ENCODE measurements at places on chromosomes 3 and 15.

DNA sequence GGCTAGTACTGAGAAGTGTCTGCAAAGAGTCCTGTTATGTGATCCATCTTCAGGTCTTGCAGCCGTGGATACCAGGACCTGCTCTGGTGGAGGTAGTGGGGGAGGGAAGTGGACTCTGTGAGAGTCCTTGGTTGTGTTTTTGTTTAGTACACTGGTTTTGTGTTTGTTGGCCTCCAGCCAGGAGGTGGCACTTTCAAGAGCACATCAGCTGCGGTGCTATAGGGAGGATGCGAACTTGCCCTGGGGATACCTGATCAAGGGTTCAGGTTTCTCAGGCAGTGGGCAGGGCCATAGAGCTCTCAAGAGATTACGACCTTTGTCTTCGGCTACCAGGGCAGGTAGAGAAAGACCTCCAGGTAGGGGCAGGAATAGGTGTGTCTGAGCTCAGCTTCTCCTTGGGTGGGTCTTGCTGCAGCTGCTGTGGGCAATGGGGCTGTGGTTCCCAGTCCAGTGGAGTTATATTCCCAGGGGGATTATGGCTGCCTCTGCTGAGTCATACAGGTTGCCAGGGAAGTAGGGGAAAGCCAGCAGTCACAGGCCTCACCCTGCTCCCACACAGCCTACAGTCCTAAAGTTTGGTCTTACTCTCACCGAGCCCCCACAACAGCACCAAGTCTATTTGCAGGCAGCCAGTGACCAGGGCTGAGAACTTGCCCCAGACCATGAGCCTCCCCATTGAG is 132.8 kb upstream of the NPHP3 start:
- no peak for DNase-seq

DNA sequence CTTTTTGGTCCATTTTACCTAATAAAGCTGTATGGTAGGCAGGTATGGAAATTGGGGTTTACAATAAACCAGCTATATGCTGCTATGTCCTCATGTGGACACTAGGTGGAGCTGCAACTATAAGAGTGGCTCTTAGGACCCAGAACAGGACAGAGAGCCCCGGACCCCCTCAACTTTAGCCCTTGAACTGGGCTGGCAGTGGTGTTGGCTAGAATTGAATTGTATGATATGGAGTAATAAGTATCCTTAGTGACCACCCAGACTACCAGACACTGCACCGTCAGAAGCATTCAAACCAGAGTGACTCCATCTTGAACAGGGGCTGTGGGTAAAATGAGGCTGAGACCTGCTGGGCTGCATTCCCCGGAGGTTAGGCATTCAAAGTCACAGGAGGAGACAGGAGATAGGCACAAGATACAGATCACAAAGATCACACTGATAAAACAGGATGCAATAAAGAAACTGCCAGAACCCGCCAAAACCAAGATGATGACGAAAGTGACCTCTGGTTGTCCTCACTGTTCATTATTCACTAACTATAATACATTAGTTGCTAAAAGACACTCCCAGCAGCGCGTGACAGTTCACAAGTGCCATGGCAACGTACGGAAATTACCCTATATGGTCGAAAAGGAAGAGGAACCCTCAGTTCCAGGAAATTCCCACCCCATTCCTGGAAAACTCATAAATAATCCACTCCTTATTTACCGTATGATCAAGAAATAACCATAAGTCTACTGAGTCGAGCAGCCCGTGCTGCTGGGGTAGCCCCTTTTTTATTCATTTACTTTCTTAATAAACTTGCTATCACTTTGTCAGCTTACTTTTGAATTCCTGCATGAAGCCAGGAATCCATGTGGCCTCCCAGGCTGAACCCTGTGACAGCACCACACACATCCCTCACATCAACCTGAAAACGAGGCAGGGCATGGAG is 68.7 kb upstream of the BLM start:
- DNase-seq = peak; percentile 20

- no peak for DNase-seq
These were observed 18.6 kb downstream of the ZDHHC19 start for GRCh38 chr3:196192524-196193051.

GRCh38 chr15:29890336-29891095 is 68.2 kb upstream of the TJP1 start:
- no peak for DNase-seq

GRCh38 chr3:124258057-124258500 is 266.2 kb upstream of the ROPN1 start:
- DNase-seq = no peak

- no peak for DNase-seq
These were observed 728.3 kb upstream of the SGO1 start for GRCh38 chr3:20914310-20914709.

GRCh38 chr15:36177590-36178302 is 401.7 kb upstream of the CDIN1 start:
- no peak for DNase-seq

- DNase-seq = no peak
These were observed 122.8 kb upstream of the ABHD17C start for GRCh38 chr15:80572337-80572736.

DNA sequence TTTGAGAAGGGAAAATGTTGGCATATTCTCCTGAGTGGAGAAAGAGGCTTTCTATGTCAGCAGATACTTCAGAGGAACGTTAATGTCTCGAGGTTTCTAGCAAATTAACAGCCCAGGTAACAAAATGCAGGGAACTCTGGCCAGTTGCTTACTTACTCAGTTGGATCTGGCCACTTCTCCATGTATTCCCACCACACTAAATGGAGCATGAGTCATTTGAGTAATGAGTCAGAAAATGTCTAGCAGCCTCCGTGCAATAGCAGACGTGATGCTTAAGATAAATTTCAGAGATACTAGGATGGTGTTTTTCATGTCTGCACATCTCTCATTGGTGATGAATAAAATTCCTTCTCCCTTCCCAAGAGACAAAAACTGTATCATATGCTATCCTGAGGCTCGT is 671.5 kb downstream of the FHIT start:
- no peak for DNase-seq

DNA sequence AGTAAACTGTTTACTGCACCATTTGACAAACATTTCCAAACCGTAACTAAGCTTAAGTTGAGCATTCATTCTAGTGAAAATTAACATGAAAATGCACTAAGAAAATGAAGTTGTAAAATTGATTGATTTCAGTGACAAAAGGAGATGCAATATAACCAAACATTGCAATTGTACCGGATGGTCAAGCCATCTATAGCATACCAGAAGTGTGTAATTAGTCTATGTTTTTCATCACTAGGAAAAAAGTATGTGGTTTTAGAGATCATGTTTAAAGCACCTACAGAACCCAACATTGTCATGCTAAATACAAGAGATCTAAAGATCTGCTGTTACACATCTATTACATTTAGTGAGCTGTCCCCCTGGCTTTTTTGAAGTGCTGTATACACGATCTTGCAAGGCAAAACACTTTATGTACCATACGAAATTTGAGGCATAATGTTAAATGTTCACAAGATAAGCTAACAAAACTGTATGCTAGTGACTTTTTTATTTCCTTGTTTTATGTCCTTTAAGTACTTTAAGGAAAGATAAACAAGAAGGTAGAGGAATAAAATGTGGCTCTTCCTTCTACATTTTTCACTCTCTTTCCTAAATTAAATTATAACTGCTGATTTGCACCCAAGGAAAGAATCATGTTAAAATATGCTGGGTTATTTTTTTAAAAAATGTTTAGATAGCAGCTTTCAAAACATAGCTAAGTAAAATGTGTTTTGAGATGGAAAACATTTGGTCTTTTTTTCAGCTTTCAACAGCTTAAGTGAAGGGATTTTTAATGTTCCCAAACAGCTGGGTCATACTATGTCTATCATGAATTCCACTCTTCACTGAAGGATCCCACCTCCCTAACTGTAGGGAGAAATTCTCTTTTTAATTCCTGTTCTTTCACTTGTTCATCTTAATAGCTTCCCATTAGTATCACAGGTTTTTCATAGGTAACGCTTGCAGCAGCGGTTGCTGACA is 498.0 kb downstream of the MECOM start:
- no peak for DNase-seq

- no peak for DNase-seq
These were observed 5.2 kb upstream of the SYNM start for GRCh38 chr15:99099661-99100060.

- no peak for DNase-seq
These were observed 273.7 kb upstream of the UMPS start for GRCh38 chr3:124456506-124456905.

DNA sequence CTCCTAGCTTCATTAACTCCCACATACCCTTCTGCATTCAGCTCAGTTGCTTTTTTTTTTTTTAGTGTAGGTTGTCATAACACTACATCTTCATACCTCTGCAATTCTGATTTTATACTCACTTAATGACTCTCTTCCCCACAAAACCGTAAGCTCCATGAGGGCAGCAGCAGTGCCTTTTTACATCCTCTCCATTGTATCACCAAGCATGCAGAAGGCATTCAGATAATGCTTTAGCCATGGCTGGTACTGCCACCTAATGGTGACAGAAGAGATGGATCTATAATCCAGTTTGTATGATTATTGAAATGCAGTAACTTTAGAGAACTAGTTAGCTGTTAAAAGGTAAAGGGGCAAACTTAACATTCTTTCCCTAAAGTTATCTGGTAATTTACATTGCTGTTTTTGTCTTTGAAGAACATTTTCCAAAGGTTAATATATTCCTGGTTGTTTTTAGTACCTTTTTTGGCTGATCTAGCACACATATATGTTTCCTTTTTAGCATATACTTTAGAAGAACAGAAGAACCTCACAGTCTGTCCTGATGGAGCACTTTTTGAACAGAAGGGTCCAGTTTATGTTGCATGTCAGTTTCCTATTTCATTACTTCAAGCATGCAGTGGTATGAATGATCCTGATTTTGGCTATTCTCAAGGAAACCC is 36.8 kb downstream of the ATP1B3 start:
- peak; percentile 7 for DNase-seq

- peak; percentile 96 for DNase-seq
These were observed at the start of gene WHAMM for GRCh38 chr15:82809308-82810060. Gene WHAMM, plus strand, starts transcription at chr15:82809628. Its CDS starts 99 bp downstream, at chr15:82809727.

GRCh38 chr3:45226206-45226915 is at the start of gene TMEM158:
Gene TMEM158, minus strand, starts transcription at chr3:45226287. Its CDS starts 260 bp downstream, at chr3:45226027.
- DNase-seq = peak; percentile 24

- no peak for DNase-seq
These were observed 570.0 kb upstream of the NR2F2 start for GRCh38 chr15:95760508-95760907.
